Brain (organoid and tissue), 16 donors: ENCODE measurements at places on chromosomes 12 and 14. TPM values are rescaled to one million over a fixed set of nuclear protein-coding genes. Genes with fewer than 3 reads are reported as not detected.

DNA sequence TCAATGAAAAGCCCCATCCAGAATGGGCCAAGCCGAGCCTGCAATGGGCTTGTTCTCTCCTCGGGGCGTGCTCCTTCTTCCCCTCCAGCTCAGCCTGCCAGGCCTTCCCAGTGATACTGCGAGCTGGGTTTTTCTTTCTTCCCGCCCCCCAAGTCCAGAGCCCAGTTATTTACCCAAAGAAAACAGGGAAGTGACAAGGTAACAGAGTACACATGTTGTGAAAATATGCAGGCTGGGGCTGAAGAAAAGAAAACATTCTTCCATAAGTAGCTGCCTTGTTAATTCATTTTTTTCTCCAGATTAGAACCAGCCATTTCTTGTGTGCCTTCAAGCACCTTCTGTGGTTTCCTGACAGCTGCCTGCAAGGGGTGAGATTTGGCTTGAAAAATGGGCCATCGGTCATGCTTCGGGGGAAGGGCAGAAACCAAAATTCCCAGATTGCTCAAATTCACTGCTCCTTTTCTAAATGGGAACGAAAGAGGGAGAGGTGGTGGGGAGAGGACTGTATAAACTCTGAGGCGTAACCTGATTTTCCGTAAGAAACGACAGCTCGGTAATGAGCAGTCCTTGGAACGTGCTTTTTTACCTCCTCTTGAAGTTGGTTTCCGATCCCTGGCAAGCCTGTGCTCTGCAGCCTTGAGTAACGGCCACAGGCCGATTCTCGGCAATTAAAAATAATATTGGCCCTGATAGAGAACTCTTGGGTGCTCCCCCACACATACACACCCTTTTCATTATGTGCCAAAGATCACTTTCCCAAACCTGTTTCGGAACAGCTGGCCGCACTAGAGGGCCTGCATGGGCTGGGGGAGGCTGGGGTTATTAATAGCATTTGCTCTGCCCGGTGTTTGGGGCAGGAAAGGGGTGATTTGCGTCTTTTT, 229.4 kb downstream of the ZFP36L1 start:
- no peak for DNase-seq

DNA sequence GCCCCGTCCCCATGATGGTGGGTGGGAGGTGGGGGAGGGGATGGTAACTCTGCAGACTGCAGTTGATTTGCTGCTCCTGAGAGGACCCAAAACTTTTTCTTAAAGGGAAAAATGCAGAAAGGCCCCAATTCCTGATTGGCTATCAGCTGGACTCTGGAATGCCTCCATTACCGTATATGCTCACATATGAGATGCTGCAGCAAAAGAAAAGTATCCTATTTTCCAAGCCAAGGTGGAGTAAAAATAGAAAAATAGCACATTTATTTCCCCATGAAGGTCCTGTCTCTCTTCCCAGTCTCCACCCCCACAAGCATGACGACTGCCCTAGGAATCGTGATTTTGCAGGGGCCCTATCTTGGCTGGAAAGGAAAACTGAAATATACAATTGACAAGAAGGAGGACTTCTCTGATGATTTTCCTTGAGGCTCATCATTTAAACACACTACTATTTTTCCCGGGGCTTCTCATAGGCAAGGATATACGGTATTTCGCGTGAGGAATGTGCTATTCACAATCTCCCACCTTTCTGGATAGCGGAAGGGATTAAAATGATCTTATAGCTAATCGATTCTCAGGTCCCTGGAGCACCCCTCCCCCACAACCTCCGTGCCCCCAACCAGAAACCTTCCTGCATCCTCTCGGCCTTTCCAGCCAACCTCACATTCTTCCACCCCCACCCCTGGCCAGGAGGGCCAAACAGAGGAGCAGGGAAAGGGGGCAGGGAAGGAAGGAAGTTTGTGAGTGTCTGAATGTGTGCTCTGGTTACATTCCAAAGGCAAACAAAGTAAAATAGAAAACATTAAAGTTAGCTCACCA, 138.9 kb upstream of the CCND2 start:
- no peak for DNase-seq

DNA sequence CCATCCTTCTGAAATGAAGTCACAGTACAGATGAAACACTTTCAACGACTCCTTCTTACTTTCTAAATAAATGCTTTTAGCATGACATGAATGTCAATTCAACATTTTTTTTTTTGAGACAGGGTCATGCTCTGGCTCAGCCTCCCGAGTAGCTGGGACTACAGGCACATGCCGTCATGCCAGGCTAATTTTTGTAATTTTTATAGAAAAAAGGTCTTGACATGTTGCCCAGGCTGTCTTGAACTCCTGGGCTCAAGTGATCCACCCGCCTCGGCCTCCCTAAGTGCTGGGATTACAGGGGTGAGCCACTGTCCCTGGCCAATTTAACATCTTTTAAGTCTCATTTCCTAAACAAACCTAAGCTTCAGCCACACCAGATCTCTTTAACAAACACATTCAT, 16.4 kb downstream of the GALNT6 start:
- DNase-seq = no peak

- DNase-seq = no peak
These were observed 144.8 kb upstream of the KRR1 start for GRCh38 chr12:75656210-75656609.

GRCh38 chr12:54148560-54149429, 40.0 kb downstream of the SMUG1 start:
- DNase-seq = no peak

GRCh38 chr12:31322801-31323207, 3.1 kb downstream of the SINHCAF start:
- DNase-seq = no peak

DNA sequence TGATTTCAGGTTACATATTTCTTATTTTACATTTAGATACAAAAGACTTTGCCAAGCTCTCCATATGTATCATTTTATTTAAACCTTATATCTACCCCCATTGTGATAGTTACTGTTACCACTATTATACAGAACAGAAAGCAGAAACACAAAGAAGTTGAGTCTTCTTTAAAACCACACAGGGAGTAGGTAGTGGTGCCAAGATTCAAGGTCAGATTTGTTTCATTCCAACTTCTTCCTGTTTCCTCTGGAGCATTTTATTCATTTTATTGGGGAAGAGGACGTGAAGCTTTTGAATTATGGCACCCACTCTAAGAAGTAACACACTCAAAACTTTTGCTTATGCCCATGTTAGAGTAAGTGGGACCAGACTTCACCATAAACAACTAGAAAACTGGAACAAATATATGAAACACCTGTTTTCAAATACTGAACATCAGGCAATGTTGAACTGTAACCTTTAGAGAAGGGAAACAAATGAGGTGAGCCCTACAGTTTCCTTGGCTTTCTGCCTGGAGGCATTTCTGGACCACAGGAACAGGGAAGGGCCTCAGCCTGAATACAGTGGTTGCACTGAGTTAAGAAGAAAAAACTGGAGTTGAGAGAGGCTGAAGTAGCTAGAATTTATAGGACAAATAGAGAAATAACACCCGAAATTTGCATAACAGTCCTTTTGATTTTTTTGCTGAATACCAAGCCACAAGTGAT, 160.4 kb upstream of the SSTR1 start:
- no peak for DNase-seq

DNA sequence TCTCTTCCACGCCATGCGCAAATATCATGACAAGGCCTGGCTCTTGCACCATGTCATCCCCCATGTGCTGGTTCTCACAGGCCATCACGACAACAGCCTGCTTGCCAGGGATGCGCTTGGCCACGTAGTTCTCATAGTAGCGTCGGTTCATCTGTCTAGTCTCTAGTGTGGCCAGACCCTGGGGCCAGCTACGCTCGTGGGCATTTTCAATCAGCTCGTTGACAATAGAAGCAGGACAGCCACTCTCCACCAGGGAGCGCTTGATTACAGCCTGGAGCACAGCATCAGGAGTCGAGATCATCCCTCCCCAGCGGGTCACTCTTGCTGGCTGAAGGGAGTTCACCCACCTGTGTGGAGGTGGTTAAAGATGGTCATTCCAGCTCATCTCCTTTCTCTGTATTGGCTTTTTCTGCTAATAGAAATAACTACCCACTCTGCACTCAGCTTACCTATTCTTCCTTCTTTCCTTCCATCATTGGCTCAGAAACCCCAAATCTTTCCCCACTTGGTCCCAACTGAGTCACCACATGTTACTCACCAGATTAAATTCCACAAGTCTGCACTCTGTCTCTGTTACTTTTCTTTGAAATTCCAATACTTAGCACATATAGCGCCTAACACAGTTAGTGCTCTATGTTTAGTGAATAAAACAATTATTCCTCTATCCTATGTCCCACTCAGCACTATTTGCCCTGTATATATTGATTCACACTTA, 15.1 kb downstream of the RNF41 start:
- peak; percentile 65 for DNase-seq

GRCh38 chr14:55733599-55733998, 153.6 kb downstream of the KTN1 start:
- DNase-seq = peak; percentile 73

- no peak for DNase-seq
These were observed 1051.4 kb upstream of the ATXN7L3B start for GRCh38 chr12:73486256-73486655.

RHNO1 gene
- 27.1 TPM for polyA plus RNA-seq

REC8 gene
- polyA plus RNA-seq = 86.7 TPM

GRIN2B gene
- polyA plus RNA-seq = 0.61 TPM
